ENCODE measurements at places on chromosomes 4 and X. TPM values are rescaled to one million over a fixed set of nuclear protein-coding genes. Genes with fewer than 3 reads are reported as not detected.

DNA sequence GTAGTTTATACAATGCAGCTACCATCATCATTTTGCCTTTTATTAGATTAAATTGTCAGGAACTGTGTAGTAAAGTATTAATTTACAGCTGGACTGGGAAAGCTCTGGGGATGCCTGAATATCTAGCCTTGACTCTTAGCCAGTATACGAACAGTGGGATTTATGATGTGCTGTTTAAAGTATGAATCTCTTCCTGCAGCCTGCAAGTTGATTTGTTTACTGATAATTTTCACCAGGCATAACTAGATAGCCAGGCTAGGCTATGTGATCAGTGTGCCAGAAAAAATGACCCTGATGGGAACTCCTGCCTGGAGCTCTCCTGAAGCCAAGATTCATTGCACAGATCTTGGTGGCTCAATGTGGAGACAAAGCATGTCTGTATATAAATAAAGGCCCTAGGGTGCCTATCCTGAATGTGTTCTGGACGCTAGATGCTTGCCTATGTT lies 119.2 kb downstream of the SCLT1 start:
- DNase-seq: no peak

- no peak for DNase-seq
Measured at GRCh38 chr4:7444731-7445130, 10.0 kb upstream of the PSAPL1 start.

DNA sequence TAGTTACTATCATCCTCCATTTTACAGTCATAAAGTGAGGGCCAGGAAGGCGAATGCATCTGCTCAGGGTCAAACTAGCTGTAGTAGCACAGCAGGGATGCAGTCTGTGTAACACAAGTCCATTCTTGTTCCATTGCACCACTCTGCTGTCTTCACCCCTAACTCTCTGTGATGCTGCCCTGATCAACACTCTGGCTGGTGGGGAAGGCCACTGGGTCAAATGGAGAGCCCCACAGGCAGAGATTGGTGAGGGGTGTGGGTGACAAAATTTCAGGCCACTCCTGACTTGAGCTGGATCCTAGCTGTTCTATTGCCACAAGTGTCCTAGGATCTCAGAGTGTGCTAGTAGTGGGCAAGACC lies 136.5 kb downstream of the PJA1 start:
- no peak for DNase-seq

Gene INTS6L
- total RNA-seq: 1.2 TPM

- no peak for DNase-seq
Measured at GRCh38 chr4:101031971-101032370, 315.4 kb downstream of the PPP3CA start.
